Skin of body (tissue), 3 donors: ENCODE measurements at places on chromosomes 7 and 10. TPM values are rescaled to one million over a fixed set of nuclear protein-coding genes. Genes with fewer than 3 reads are reported as not detected.

GRCh38 chr10:111084366-111085255, 7.8 kb downstream of the ADRA2A start:
- no peak for DNase-seq

DNA sequence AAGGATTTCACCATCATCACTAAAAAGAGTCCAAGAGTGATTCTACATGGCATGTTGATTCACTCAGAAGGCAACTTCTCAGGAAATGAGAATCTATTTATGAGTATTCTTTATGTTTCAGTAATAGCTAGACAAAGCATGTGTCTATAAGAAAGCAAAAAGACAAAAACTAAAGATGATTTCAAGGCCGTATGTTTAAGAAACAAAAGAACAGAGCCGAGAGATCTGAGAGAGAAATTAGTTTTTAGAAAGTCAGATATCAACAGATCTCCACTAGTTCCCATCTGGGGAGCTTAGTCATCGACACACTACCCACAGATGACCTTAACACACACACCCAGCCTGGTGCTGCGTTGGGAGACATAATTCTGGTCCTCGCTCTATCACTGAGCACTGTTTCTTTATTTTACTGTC, 21.0 kb downstream of the PIP4K2A start:
- no peak for DNase-seq

- DNase-seq: no peak
Measured at GRCh38 chr10:132965411-132966057, 23.2 kb upstream of the CFAP46 start.

GRCh38 chr7:28161331-28161730, 19.3 kb downstream of the JAZF1 start:
- DNase-seq: no peak

GRCh38 chr7:26443751-26444150, 152.1 kb downstream of the SNX10 start:
- DNase-seq: no peak

- no peak for DNase-seq
Measured at GRCh38 chr7:64685091-64685490, 19.2 kb downstream of the ZNF107 start.

Gene OPN4
- total RNA-seq: not detected

- DNase-seq: no peak
Measured at GRCh38 chr7:114085313-114085591, 166.4 kb upstream of the PPP1R3A start.

Gene EVX1
- not detected for total RNA-seq

Gene SLC29A3
- total RNA-seq: 2.2 TPM

- DNase-seq: no peak
Measured at GRCh38 chr7:32673275-32673983, 178.1 kb downstream of the AVL9 start.
